ENCODE measurements at places on chromosomes 3 and 15.

- DNase-seq: no peak
These were observed 237.4 kb upstream of the UMPS start for GRCh38 chr3:124492824-124493223.

DNA sequence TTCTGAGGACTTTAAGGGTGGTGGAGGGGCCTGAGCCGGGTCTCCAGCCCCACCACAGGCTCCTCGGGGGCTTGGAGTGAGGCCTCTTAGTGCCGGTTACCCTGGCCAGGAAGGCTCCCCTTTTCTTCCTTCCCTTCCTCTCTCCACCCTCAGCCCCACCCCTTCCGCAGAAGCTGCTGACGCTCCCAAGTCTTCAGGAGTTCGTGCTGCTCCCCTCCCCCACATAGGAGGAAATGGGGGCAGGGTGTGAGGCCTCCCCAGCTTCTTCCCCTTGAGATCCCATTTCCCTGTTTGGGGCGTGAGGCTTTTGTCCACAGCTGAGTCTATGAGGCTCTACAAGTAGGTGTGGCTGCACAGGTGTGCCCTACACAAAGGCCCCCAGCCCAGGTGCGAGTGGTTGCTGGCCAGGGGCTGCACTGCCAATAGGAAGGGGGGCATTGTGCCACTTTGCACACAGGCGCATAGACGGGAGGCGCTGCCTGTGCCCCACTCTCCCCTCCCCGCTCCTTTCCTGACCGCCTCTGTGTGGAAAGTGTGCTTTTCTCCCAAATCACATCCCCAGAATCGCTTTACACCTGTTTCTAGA, 915 bp upstream of the CALML4 start:
- peak; percentile 82 for DNase-seq

DNA sequence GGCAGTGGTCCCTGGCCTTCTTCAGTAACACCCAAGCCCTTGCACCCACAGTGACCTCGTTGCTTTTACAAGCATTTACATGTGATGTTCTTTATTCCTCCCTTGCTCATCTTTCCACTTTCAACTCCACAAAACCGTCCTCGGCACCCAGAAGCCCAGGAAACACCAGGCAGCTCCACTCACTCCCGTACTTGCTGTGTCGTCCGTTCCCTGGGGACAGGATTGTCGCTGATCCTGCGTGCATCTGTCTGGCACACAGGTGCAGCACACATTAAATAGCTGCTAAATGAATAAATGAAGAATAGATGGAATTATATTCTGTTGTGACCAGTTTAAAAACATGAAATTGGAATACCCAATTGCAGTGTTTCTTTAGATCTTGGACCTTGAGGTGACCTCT, 119.6 kb downstream of the PGPEP1L start:
- no peak for DNase-seq

- no peak for DNase-seq
These were observed 93.7 kb upstream of the RBMS3 start for GRCh38 chr3:29186982-29187725.

DNA sequence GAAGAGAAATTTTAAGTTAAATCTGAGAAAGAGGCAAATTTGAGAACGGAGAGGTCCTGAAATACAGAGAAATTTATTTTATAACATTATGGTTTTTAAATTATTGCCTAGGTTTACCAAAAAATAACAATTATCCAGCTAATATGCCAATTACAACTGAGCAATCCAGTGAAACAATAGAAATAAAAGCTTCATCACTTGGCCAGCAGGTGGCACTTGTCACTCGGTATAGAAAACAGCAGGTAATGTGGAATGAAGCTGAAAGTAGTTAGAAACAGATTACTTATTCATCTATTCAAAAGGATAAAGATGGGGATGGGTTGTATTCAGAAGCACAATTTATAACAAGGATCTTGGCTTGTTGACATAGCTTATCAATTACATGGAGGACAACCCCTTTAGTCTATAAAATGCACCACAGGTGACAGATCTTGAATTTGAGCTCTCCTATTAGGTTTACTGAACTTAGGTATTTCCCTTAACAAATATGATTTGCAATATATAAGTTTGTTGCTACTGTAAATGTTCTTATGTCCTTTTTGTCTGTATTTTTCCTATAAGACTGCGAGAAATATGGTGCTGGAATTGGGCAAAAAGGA, 70.1 kb upstream of the GUCA1C start:
- peak; percentile 62 for DNase-seq
